ENCODE measurements at places on chromosomes 5 and 9.

GRCh38 chr5:4156153-4156552 is 560.5 kb downstream of the IRX1 start:
- DNase-seq = no peak

DNA sequence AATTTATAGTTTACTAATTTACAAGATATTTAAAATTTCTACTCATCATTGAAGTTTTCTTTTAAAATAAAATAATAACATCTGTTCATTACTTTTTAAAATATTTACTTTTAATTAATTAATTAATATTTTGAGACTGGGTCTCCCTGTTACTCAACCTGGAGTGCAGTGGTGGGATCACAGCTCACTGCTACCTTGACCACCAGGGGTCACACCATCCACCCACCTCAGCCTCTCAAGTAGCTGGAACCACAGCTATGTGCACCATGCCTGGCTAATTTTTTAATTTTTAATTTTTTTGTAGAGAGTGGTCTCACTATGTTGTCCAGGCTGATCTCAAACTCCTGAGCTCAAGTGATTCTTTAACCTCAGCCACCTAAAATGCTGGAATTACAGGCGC is 1013.6 kb downstream of the CDH9 start:
- no peak for DNase-seq

GRCh38 chr5:88691945-88692868 is 190.8 kb downstream of the MEF2C start:
- DNase-seq = no peak

- peak; percentile 88 for DNase-seq
These were observed 47.6 kb downstream of the THBS4 start for GRCh38 chr5:80082731-80083100.

DNA sequence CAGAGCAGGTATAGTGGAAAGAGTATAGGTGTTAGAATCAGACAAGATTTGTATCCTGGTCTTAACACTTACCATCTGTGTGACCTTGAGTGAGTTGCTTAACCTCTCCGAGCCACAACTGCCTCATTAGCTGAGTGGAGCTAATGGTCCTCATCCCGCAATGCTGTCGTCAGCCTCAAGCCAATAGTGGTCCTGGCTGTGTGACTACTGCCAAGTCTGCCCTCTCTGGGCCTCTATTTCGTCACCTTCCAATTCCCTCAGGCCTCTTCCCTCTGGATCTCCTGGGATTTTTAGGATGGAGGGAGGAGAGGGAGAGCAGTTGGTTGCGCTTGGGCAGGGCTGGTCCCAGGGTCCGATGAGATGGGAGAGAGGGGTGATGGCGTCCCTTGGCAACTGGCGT is 41.6 kb downstream of the STOM start:
- no peak for DNase-seq

- DNase-seq = no peak
These were observed 13.1 kb upstream of the TRIM14 start for GRCh38 chr9:98132158-98132557.

DNA sequence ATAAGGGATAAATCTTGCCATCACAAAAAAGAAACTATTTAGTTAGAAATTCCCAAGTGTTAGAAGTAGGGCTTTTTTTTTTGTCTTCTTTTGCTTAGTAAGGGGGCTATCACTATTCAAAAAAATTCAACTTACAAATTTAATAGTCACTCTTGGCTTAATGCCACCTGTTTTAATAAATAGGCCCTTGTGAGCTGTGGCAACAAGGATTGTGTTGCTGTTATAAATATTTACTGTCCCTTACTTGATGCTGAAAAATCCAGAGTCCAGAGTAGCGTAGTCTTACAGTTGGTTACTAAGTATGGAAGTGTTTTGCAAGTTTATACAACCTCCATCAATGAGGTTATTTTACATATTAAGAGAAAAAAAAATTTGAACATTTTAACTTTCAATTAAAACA is 21.4 kb upstream of the CEP78 start:
- DNase-seq = no peak

- no peak for DNase-seq
These were observed 57.0 kb upstream of the LMX1B start for GRCh38 chr9:126556560-126557250.

GRCh38 chr5:56561-57290 is 35.2 kb upstream of the PLEKHG4B start:
- DNase-seq = peak; percentile 45

GRCh38 chr9:4686112-4686511 is 6.7 kb downstream of the CDC37L1 start:
- no peak for DNase-seq

GRCh38 chr5:176954050-176954449 is 52.5 kb downstream of the UIMC1 start:
- no peak for DNase-seq

- DNase-seq = no peak
These were observed 71.6 kb downstream of the NNT start for GRCh38 chr5:43674536-43674935.

DNA sequence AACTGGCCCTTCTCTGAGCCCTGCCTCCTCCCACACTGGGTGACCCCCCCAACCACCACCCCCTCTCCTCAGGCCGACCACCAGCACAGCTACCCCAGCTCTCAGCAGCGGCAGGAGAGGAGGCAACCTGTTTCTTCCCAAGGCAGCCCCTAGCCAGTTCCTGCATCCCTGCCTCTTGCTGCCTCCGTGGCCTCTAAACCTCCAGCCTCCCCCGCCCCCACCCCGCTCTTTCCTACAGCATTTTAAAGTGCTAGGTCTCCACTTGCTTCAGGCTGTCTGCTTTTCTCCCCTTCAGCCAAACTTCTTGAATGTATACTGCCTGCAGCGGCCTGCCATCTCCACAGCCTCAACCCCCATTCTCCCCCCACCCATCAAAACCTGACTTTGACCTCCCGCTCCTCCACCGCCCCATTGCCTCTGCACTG is 135.6 kb downstream of the DAB2IP start:
- DNase-seq = no peak

- no peak for DNase-seq
These were observed 21.0 kb upstream of the SMIM32 start for GRCh38 chr5:136213919-136214493.
